ENCODE measurements at places on chromosomes 3 and 15. TPM values are rescaled to one million over a fixed set of nuclear protein-coding genes. Genes with fewer than 3 reads are reported as not detected.

- no peak for DNase-seq
These were observed 110.5 kb downstream of the PGPEP1L start for GRCh38 chr15:98896802-98897732.

DNA sequence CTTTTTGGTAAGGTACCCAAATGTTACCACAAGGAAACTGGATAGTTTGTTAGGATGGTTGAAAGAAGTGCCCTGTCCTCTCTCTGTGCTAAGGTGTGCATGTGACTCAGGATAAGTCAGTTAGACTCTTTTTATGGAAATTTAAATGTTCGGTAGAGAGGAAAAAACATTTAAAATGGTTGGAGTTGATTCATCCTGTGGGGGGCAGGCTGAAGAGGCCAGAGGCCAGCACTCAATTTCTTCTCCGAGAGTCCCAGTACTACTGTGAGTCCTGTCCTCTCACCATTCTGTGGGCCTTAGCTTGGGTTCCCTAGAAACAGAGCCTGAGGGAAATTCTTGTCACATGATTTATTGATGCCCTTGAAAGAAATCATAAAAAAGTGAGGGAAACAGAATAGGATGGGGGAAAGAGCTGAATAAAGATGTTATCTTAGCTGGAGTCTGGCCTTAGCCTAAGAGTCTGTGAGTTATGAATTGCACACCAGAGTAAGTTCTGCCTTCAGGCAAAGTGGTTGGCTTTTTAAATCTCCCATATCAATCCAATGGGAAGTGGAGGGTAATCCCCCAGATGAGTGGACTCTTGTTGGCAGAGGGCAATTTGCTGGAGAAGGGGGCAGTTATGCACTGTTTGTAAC, 106.5 kb upstream of the GALNT15 start:
- no peak for DNase-seq

NLGN1 gene
- 33.8 TPM for polyA plus RNA-seq

- DNase-seq, result no peak
These were observed 26.3 kb downstream of the FBXO22 start for GRCh38 chr15:75929799-75930565.

DNAJC19 gene
- polyA plus RNA-seq, result 56.7 TPM

DNA sequence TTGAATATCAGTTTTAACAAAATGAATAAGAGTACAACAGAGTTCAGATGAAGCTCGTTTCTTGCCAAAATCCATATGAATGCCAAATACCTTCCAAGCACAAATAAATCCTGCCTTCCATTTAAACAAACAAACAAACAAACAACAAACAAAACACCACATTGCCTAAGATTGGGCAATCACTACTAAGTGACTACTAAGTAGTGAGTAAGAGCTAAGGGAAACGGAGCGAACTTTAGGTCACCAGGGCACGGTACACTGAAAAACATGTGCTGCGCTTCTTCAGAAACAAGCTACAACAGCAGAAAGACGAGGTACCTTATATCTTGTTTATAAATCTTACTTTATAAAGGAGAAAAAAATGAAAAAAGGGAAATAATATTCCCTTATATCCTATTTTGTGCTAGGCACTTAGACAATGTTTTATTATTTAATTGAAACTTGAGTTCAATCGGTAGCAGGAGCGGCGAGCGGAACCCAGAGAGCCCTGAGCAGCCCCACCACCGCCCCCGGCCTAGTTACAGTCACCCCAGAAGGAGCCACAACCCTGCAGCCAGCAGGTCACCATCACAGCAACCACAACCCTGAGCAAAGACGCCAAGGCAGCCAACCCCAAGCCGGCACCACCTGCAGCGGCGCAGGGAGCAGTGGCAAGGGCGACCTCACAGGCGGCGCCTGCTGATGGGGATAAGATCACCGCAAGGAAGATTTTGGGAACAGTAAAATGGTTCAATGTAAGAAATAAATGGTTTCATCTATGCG, 216.9 kb downstream of the ZBTB20 start:
- DNase-seq, result no peak

GRCh38 chr15:90221246-90221900, 12.4 kb downstream of the CIB1 start:
- DNase-seq, result peak; percentile 54

MFGE8 gene
- 225 TPM for polyA plus RNA-seq

DNA sequence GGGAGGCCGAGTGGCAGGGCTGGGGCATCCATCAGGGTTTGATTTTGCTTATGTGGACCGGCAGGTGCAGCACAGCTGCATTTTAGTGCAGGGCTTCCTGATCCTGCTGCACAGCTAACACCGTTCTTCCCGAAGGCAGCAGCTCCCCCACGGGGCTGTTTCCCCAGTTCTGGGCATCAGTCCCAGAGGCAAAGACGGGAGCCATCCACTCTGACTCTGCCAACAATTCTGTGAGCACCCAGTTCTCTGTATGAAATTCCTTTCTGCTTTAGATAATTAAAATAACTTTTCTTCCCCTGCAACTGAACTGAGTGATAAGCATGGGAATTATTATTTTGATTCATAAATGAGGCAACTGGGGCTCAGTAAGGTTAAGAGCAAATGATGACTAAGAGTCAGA, 262.9 kb upstream of the ATP10A start:
- no peak for DNase-seq

CHRM5 gene
- 1.2 TPM for polyA plus RNA-seq

DNA sequence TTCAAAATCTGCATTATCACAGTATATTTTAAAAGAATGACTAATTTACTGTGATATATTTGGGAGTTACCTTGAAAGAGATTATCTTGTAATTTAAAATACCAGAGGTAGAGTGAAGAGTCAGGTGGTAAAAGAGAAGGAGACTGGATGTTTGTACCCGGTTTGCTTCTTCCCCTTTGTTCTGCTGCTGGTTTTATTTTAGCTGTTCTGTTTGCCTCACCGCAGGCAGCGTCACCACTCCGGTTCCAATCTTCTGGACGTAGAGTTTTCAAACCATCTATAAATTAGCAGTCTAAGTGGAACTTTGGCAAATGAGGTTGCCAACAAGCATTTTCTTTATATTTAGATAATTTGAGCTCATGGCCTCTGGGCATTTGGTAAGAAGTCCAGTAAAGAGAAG, 38.2 kb downstream of the PPARG start:
- DNase-seq, result no peak

GOLGA8J gene
- polyA plus RNA-seq, result 2.5 TPM
